ENCODE measurements at places on chromosomes 1 and 21.

- DNase-seq: no peak
Measured at GRCh38 chr1:203325418-203326091, 20.2 kb downstream of the BTG2 start.

DNA sequence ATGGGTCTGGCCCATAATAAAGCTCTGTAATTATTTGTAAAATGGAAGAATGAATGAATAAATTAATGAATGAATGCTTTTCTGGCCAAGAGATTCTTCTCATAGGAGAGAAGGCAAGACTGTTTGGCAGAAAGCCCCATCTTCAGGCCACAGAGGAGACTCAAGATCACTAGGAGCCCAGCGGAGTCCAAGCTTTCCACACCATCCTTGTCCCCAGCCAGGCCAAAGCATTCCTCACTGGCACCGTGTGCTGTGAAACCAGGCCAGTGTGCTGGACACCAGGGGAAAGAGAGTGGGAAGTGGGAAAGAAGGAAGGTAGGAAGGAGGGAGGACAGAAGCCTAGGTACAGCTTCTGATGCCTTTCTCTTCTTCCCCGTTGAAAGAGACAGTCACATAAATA lies 86.4 kb downstream of the PLXNA2 start:
- DNase-seq: no peak

DNA sequence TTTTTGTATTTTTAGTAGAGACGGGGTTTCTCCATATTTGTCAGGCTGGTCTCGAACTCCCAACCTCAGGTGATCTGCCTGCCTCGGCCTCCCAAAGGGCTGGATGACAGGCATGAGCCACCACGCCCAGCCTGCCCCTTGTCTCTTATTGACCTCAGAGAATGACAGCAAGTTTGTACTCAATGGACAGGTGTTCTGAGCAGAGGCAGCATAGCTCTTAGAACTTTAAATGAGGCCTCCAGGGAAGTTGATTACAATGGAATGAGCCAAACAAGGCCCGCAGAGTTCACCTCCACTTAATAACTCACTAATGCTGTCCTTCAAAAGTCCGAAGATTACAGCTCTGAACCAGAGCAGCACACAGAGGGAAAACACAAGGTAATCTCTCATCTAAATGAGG lies 10.9 kb downstream of the TMPRSS2 start:
- no peak for DNase-seq

GRCh38 chr1:113648478-113648877 lies 110.8 kb downstream of the PHTF1 start:
- no peak for DNase-seq

GRCh38 chr1:115303364-115303763 lies 34.7 kb downstream of the NGF start:
- no peak for DNase-seq

DNA sequence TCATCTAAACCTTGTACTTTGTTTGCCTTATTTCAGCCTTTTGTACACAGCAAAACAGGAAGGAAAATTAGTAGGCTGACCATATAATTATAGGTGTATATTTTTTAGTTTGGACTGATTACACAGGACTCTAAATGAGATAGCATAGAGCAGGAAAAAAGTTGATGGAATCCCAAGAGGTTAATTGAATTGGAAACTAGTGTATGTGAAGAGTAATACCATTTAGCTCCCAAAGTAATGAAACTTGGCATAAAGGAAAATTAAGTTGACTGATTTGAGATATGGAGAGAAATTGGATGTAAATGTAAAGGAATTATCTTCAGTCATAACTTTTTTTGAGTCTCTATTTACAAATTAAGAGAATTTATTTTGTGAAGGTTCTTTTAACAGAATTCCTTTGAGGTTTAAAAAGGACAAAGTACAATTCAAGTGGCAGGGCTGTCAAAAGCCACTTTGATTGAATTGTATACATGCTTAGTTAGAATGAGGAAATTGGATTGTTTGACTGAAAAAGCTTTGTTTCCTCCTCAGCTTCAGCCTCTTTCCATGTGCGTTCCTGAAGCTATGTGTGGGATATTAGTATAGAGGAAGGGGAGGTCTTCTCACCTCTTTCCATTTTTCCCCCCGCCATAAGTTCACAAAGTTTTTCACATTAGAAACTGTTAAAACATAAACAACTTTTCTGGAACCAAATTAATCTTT lies 26.4 kb downstream of the SNX27 start:
- no peak for DNase-seq
